Cortex of kidney (tissue), 1 donor: ENCODE measurements at places on chromosomes 6 and 20.

DNA sequence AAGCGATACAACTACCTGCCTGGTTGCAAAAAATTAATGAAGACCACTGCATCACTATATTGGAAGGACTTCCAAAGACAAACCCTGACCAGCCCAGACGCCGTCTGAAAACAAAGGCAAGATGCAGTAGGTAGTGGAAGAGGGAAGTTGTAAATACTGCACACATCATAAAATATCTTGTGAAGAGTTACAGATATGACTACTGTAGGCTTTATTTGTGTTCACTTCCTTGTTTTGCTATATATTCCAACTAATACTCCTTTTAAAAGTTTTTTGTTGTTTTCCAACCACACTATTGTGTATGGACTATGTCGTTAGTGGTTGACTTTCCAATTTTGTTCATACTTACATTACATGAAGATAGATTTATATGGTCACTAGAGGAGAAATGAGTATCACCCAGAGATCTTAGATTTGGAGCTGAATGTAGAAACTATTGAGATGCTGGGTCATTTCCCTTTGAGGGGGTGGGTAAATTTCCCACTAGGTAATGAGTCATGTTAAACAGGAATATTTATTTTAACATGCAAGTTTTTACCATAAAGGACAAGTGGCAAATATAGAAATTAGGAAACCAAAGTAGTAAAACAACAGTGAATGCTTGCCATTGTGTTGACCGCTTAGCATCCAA is 16.6 kb upstream of the TXLNB start:
- no peak for DNase-seq

GRCh38 chr20:49230021-49230420 is 10.8 kb downstream of the DDX27 start:
- DNase-seq, result no peak

DNA sequence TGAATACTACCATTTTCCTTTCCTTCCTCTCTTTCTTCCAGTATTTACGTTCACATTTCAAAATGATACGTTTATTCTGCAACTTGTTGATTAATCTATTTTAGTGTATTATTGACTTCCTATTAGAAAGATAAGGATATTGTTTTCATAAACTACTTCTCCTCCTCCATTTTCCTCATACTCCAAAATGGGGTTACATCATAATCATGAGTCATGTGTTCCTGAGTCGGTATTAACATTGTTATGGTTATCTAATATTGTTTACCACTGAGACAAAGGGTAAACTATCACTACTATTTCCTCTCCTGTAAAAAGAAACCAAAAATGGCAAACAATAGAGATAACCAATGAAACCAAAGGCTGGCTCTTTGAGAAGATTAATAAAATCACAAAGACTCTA is 126.5 kb upstream of the CDYL start:
- no peak for DNase-seq

GRCh38 chr6:108222064-108222463 is 38.8 kb downstream of the SNX3 start:
- no peak for DNase-seq

DNA sequence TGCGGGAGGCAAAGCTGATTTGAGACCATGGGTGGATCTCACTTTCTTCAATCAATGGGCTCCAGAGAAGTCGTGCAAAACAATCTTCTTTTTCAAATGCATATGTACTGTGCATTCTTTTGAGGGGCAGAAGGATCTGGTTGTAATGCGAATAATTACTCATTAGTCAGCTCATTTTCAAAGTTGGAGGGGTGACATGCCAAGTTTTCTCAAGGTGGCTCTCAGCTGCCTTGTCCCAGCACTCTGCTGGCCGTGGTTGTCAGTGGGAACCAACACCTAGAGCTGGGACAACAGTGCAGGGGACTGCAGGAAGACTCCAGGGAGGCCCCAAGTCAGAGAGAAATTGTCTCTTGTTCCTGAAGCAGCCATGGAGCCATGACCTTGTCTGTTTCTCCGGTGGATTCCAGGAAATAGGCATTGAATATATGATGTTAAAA is 25.3 kb downstream of the MYT1 start:
- no peak for DNase-seq

DNA sequence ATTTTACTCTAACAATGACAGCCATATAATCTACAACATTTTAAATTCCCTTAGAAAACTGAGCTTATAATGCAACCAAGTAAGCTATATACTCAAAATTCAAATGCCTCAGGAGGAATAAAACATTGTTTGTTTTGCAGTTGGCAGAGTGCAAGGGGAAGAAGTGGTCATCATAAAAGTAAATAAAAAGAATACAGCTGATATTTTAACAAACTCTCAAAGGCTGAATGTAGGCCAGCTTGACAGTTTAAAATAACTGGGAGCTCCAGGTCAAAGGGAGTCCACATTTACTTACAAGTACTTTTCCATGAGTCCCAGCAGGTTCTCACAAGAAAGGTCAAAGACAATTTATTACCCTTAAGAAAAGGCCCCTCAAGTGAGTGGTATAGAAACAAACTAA is 589.8 kb downstream of the BCKDHB start:
- no peak for DNase-seq
